ENCODE measurements at places on chromosomes 11 and 22.

GRCh38 chr11:117836077-117836960 is 11.8 kb upstream of the FXYD2 start:
- no peak for DNase-seq

- DNase-seq: no peak
Observed at GRCh38 chr11:74446532-74446938, 20.8 kb downstream of the KCNE3 start.

DNA sequence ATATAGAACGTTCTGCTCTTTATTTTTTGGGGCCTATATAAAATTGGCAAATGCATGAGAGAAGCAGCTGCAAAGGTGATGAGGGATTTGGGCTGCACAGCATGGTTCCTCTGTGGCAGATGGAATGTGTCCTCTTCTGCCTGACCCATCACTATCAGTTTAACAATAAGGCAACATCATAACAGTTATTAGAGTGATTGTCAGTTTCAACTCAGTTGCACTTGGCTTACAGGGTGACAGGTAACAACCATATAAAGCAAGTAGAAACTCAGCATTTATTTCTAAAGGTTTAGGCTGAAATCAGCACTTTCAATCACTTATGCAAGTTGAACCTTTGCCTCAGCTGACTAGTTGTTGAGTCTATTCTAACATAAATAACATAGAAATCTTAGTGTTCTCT is 935.4 kb upstream of the CHORDC1 start:
- DNase-seq: no peak

DNA sequence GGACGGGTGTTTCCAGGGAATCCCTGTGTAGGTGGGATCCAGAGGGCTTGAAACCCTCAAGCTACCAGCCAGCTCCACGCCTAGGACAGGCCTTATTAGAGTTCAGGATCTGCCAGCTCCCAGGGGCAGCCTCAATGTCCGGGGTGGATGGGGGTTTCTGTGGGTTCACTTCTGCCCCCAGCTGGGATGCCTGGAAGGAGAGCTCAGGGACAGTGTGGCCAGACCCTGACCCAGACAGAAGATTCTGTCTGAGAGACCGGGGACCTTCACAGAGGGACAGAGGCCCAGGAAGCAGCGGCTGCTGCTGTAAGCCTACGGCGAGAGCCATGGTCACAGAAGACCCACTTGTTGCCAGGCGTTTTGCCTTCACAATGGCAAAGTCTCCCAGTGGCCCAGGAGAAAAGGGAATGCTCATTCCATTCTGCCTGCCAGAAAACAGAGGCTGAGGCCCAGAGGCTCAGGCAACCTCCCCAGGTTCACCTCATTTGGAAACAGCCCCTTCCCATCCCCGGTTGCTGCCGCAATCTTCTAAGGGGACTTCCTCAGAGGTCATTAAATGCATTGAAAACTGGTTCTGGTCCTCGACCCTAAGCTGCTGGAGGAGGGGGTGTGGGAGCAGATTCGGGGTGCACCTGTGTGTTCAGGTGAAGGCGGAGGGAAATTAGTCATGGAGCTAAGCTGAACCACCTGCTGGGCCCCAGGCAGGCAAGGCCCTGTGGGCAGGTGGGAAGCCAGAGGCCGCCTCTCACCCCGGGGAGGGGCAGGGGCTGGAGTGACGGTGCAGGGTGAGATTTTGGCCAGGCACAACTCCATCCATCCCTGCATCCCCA is 4.9 kb upstream of the KRTAP5-6 start:
- DNase-seq: no peak

DNA sequence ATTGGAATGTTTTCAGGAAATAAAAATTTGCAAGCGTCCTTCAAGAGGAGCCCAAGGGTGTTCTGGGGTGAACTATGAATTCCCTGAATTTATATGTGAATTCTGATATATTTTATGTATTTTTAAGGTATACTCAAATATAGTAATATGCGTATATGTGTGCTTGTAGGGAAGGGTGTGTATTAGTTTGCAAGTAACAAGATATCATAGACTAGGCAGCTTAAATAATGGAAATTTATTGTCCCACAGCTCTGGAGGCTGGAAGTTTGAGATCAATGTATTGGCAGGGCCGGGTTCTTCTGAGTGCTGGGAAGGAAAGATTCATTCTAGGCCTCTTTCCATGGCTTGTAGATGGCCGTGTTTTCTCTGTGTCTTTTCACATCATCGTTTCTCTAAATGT is 16.2 kb upstream of the SLC6A5 start:
- no peak for DNase-seq

- no peak for DNase-seq
Observed at GRCh38 chr11:123318623-123319022, 111.4 kb upstream of the GRAMD1B start.

GRCh38 chr11:13679768-13680167 is 11.3 kb downstream of the FAR1 start:
- DNase-seq: no peak

All from EL (cell line).